Esophagus mucosa (tissue), 1 donor: ENCODE measurements at places on chromosomes 7 and 10. TPM values are rescaled to one million over a fixed set of nuclear protein-coding genes. Genes with fewer than 3 reads are reported as not detected.
A peak's percentile ranks its signal among the peaks of the same experiment; 100 is the strongest.

GRCh38 chr7:27116031-27116961, 13.8 kb upstream of the HOXA2 start:
- ATAC-seq = no peak

DNA sequence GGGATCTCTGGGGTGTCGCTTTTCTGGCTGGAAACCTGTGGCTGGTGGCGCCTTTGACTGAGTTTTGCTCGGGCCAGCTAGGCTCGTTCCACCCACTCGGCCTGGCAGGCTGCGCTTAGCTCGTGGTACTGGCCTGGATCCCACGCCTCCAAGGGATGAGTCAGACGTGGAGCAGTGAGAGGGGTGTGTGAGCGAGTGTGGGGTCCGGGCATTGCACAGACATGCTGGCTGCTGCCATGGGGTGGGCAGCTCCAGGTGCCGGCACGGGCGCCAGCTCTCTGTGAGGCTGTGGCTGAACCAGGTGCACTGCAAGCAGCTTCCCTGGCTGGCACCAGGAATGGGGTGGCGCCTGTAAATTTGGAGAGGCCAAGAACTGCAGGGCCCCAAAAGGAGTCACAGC, 63.1 kb upstream of the CACNA2D1 start:
- peak; percentile 84 for ATAC-seq

DNA sequence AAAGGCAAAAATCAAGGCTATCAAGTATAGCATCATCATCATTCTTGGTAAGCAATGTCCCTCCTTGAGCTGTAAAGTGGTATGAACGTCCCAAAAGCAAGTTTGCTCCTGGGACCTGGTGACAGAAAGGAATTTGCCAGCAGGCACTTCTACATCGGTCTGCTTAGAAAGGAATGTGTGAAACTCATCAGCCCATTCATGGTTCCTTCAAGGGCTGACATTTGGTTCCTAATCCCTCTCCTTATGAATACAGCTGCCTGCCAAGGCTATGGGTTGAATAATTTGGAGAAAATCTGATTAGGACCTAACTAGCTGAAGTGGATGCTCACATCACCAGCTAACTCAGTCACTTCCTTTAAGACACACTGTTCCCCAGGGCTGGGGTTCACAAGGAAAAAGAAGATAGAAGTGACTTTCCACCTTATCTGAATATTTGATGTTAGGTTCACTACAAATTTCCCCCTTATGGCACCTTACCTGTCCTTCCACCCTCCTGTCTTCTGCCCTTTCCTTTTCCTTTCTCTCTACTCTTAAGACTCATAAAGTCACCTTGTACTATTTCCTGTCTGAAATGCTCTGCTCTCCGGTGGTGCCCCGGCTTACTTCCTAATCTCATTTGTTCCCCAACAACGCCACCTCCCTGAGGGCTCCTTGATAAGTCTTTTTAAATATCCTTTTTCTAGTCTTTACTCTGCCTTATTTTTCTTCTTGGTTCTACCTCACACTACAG, 187.1 kb downstream of the NPSR1 start:
- no peak for ATAC-seq

GRCh38 chr7:2046581-2047565, 185.9 kb downstream of the MAD1L1 start:
- ATAC-seq = no peak

DNA sequence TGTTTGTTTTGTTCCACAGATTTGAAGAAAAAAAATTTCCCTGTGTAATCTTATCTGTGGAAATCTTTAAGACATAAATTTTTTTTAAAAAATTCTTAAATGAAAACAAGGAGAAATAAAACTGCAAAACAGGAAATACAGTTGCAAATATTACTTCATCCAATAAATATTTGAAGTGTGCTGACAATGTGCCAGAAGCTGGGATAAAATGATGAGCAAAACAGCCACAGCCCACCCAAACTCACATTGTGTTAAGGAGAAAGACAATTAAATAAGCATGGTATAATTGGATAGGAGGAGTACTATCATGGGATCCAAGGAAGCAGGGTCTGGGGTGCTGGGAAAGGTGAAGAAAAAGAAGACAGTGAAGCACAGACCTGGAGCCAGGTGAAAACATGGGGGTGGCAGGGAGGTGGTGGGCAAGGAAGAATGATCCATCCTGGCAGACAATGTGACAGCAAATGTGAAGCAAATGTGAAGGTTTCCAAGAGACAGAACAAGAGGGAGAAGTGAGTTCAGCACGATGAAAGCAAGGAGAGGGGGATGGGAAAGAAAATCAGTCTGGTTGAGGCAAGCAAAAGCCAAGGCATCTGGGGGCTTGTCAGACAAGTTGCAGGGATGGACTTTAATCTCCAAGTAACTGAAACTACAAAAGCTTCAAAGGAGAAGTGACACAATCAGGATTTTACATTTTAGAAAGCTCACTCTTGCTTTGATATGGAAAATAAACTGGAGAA, 135.9 kb downstream of the HIBADH start:
- no peak for ATAC-seq

GRCh38 chr10:129888784-129889616, 75.1 kb downstream of the EBF3 start:
- peak; percentile 48 for ATAC-seq

GRCh38 chr10:67807855-67808456, 30.0 kb downstream of the DNAJC12 start:
- ATAC-seq = no peak

- ATAC-seq = no peak
Observed at GRCh38 chr10:118723466-118723865, 31.3 kb downstream of the CACUL1 start.

- ATAC-seq = no peak
Observed at GRCh38 chr10:107589081-107589480, 424.6 kb upstream of the SORCS1 start.

GRCh38 chr10:113386005-113386404, 166.8 kb upstream of the HABP2 start:
- peak; percentile 51 for ATAC-seq

DNA sequence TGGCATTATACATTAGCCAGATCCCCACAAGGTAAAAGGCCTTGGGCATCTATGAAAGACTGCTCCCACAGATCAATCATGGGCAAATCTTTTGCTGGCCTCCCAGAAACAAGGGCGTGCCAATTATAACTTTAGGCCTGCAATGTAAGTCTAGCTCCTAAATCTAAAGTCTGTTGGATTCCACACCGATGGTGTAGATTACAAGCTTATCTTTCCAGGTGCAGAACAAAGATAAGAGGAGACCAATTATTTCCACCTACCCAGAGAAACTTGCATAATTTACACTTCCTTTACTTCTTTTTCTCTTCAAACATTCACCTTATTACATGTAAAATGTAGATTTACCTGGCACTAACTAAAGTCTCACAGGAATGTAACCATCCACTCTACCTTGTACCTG, 713.1 kb downstream of the SUGCT start:
- no peak for ATAC-seq

DNA sequence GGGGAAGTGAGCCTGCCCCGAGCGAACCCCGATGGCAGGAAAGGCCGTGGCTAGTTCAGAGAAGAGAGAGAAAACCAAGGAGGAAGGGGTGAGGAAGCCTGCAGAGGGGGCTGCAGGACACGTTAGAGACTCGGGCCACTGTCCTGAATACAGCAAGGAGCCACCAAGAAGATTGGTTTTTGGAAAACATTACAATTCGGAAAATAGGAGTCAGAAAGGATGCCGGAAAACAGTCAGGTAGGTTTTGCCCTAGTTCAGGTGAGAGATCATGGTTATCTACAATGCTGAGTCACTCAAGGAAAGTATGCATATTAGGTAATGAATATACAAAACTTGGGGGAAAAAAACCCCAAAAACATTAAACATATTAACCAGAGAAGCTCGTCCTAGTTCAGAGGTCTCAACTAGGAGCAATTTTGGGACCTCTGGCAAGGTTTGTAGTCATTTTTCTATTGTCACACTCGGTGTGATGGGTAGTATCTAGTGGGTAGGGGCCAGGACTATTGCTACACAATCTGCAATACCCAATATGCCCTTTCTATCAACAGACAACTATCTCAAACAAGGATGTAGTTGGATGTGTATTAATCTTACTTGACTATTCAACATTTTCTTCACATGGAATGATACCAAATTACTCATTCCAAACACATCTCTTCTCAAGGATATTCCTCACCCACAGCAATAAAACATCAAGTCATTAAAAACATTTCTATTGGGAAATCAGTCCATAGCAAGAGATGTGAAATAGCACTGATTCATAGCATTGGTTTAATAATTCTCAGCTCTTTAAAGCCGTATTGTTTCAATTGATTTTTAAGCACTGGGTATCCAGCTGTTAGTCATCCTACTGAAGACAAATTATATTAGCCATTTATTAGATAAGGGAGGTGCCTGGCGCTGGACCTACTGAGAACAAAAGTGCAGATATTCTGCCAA, 74.4 kb upstream of the RSU1 start:
- ATAC-seq = peak; percentile 28

- ATAC-seq = no peak
Observed at GRCh38 chr7:200704-201103, 8.3 kb downstream of the FAM20C start.

DNA sequence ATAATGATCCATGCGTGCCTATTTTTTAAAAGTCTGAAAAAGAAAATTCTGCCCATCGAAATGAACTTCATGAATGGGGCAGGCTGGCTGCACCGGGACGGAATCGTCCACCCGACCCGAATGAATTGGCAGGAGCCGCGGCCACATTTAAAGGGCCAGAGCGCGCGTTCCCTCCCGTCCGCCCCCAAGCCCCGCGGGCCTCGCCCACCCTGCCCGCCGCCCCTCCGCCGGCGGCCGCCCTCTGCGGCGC, 319 bp upstream of the GATA3 start:
- ATAC-seq = no peak

- no peak for ATAC-seq
Observed at GRCh38 chr7:37504801-37505200, 56.1 kb upstream of the ELMO1 start.

- no peak for ATAC-seq
Observed at GRCh38 chr7:22579961-22580360, 80.0 kb upstream of the STEAP1B start.

GRCh38 chr10:16777473-16778370, 39.5 kb downstream of the RSU1 start:
- ATAC-seq = peak; percentile 58

GRCh38 chr7:30278376-30278775, 6.0 kb upstream of the ZNRF2 start:
- peak; percentile 7 for ATAC-seq

Gene AGR3
- not detected for total RNA-seq

Gene SPOCK2
- 1.5 TPM for total RNA-seq

Gene OPN4
- total RNA-seq = not detected

Gene GPR85
- 0.32 TPM for total RNA-seq

Gene WASHC2A
- total RNA-seq = 19.3 TPM

Gene ADAM12
- 0.64 TPM for total RNA-seq

Gene MLXIPL
- 0.52 TPM for total RNA-seq

Gene ATG9B
- 16.7 TPM for total RNA-seq

Gene GARIN1A
- total RNA-seq = 0.84 TPM

Gene EPO
- not detected for total RNA-seq

Gene BAIAP2L1
- total RNA-seq = 30.6 TPM

Gene NPSR1
- not detected for total RNA-seq
